ENCODE measurements at places on chromosomes 13 and 19.
A peak's percentile ranks its signal among the peaks of the same experiment; 100 is the strongest.

GRCh38 chr13:53683608-53684007, 655.0 kb downstream of the OLFM4 start:
- peak; percentile 0 for DNase-seq

GRCh38 chr13:97113231-97114001, 108.7 kb upstream of the MBNL2 start:
- DNase-seq, result no peak

- DNase-seq, result no peak
Observed at GRCh38 chr13:101915755-101916107, 463.3 kb downstream of the ITGBL1 start.

GRCh38 chr13:33682020-33682564, 135.9 kb upstream of the RFC3 start:
- DNase-seq, result no peak

DNA sequence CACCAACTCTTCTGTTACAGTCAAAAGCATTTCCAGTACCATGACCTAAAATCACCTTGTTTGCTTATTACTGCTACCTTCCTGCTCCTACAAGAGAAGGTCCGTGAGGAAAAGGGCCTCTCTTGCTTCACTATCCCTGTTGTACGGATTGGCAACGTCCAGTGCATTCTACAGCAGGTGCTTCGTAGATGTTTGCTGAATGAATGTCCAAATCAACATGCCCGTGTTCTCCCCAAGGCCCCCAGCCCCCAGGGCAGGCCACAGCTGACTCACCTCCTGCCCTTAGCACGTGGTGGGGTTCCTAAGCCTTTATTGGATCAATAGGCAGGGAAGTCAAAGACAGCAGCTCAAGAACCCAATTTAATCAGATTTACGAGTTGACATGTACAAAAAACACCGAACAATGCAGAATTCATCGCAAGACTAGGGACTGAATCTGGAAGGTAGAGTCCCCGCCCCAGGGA, 5.5 kb upstream of the NAPA start:
- no peak for DNase-seq

DNA sequence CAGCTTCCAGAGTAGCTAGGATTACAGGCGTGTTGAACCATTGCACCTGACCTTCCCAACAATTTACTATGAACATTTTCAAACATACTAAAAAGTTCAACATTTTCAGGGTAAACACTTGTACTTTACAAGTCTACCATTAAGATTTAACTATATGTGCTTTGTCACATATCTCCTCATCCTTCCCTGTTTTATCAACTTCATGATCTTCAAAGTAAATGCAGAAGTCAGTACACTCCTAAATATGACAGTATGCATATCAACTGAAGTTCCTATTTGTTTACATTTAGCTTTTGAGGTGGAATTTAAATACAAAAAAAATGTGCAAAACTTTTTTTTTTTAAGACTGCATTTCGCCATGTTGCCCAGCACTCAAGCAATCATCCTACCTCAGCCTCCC, 18.5 kb downstream of the LNX2 start:
- DNase-seq, result no peak

DNA sequence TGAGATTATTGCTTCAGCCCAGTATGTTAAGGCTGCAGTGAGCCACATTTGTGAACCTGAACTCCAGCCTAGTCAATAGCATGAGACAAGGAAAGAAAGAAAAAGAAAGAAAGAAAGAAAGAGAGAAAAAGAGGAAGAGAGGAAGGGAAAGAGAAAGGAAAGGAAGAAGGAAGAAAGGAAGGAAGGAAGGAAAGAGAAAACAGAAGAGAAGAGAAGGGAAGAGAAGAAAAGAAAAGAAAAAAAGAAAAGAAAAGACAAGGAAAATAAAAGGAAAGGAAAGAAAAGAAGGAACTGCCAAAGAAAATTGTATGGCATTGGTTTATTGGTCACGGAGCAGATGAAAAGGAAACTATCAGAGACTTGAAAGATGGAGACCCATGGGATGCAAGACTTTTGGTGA, 1158.8 kb downstream of the OLFM4 start:
- DNase-seq, result no peak

DNA sequence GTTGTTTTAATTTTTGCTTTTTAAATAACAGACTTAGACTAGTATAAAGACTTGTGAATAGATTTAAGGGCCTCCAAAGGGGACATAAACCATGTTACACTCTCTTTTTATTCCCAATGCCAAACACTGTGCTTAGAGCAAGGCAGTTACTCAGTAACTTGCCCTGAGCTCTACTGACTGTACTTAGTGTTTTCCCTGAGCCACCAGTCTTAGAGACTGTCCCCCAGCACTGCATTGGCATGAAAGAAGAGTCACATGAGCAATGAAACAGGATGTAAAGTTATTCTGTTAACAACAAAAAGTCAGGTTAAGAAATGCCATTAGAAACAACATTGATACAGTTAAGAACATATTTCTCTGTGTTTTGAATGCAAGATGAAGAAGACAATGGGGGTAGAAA, 187.9 kb downstream of the TBC1D4 start:
- DNase-seq, result no peak

DNA sequence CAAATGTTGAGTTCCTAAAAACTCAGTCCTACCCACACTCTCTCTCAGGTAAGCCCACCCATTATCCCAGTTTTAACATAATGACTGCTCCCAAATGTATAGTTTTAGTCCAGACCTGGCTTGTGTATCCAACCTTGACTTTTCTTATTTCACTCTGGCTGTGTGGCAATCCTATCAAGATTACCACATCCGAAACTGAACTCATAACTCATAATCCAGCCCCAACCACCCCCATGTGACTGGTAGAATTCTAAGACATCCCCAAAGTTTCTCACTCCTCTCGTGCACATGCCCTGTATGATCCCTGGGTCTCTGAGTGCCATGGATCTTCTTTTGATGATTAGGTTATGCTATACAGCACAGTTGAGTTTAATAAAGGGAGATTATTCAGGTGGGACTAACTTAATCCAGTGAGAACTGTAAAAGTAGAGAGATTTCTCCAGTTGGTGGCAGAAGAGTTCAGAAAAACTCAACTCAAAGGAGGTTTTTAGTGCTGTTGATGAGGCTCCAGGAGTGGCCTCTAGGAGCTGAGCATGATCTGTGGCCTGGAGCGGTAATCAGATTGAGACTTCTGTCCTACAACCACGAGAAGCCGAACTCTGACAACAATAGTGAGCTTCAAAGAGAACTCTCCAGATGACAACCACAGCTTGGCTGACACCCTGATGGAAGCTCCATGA, 413.4 kb downstream of the ZNF536 start:
- DNase-seq, result no peak

DNA sequence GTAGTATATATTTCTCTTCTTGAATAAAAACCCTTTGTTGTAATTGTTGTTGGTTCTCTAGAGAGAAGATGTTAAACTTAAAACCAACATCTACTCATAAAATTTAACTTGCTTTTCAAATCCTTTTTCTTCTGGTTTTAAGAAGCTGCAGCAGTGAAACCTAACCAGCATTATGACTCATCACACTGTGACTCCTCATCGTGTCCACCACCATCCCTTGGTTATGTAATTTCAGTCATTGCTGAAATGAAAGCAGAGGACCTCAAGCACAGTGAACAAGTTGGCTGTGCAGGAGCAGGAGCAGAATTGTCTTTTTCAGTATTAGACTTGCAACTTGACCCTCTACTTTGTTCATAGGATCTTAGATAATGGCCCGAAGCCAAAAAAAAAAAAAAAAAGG, 64.9 kb upstream of the HTR2A start:
- DNase-seq, result peak; percentile 83

DNA sequence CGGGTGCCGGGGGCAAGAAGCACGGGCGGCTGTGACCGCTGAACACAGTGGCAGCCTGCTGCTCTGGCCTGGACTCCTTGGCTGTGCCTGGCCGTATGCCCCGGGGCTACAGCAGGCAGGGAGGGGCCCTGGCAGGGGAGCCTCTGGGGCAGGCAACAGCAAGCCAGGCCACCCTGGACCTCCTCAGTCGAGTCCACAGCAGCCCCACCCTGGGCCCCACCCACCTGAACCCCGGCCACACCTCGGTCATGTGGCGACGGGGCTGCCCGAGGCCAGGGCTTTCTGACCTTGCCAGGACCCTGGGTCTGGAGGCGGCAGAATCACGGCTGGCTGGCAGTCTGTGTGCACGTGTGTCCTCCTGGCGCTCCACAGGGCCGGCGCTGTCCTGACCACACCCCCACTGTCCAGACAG, 8.7 kb downstream of the CILP2 start:
- DNase-seq, result no peak

- no peak for DNase-seq
Observed at GRCh38 chr19:6458695-6459261, 814 bp downstream of the SLC25A23 start.

DNA sequence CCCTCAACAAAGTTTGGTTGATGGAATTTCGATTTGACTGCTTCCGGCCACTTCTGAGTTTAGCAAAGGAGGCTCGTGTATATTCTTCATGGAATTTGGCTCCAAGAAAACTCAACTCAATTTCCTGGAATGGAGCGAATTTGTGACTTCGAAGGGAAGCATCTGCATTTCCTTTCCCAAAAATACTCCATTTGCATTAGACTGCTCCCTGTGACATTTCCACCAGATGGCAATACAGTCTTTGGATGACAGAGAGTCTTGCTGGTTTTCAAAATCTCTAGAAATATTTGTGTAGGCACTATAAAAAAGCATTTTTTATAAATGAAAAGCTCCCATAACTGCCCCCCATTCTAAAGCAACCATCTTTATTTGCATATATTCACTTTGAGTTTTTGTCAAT, 4.1 kb downstream of the C1QTNF9 start:
- peak; percentile 24 for DNase-seq

GRCh38 chr19:9061879-9062278, 25.0 kb upstream of the OR1M1 start:
- peak; percentile 44 for DNase-seq

- peak; percentile 93 for DNase-seq
Observed at GRCh38 chr19:6530386-6531162, at the start of gene TNFSF9. Gene TNFSF9, plus strand, starts transcription at chr19:6531026. Its CDS starts 11 bp downstream, at chr19:6531037.

GRCh38 chr13:39461685-39462266, 141.2 kb downstream of the LHFPL6 start:
- DNase-seq, result no peak

- peak; percentile 69 for DNase-seq
Observed at GRCh38 chr13:73189362-73189761, 130.6 kb downstream of the KLF5 start.

- no peak for DNase-seq
Observed at GRCh38 chr13:50140153-50140552, 124.9 kb downstream of the KCNRG start.

- no peak for DNase-seq
Observed at GRCh38 chr19:17240826-17241399, 4.8 kb downstream of the NR2F6 start.

DNA sequence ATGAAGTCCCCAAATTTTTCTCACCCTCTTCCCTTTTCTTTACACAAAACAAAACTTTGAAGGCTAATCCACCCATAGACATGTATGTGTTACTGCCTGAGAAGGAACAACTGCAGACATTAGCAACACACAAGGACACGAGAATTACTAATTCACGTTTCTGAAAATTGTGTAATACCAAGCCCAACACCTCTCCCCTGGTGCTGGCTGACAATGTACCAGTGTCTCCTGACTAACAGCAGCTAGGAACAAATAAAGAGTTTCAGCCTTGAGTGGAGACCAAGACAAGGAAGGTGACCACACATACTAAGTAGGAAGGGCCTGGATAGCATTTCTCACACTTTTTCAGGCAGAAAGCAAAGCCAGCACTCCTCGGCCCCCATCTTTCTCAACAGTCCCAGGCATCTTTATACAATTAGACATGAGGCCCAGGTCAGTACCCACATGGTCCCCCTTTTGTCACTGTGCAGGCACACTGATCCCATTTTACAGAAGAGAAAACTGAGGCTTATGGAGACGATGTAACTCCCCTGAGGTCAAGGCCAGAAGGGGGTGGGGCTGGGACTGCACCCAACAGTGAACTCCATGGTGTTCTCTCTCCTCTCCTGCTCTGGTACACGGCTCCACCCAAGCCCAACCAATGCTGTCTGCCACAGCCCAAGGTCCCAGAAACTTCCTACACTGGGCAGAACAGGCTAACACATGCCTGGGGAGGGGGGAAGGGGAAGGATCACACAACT, 8.7 kb downstream of the BRD4 start:
- DNase-seq, result peak; percentile 81

- DNase-seq, result no peak
Observed at GRCh38 chr13:105598529-105598928, 936.9 kb downstream of the EFNB2 start.

DNA sequence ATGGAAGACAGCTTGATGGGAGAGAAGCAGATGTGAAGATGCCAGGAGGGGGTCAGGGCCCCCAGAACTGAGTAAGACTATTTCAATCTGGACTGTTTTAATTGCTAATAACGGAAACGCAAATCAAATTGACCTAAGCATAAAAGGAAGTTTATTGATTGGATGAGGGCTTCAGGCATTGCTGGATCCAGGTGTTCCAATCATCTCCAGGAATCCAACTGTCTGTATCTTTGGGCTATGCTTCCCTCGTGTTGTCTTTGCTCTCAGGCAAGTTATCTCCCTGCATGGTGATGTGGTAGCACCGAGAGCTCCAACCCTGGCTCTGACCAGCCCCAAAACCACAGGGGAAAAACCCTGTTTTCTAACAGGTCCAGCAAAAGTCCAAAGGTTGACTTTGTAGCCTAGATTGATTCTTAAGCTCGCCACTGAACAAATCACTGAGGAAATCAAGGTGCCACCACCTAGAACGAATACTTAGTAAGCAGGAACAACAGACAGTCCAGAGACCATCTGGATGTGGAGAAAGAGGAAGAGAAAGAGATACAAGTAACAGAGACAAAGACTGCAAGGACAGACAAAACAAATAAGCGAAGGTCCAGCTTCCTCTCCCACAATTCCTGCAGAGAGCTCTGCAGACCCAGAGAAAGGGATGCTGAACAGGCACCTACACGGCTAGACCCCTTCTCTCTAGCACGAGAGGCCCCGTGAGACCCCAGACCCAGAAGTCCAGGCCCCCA, 1.2 kb upstream of the C19orf81 start:
- DNase-seq, result no peak

DNA sequence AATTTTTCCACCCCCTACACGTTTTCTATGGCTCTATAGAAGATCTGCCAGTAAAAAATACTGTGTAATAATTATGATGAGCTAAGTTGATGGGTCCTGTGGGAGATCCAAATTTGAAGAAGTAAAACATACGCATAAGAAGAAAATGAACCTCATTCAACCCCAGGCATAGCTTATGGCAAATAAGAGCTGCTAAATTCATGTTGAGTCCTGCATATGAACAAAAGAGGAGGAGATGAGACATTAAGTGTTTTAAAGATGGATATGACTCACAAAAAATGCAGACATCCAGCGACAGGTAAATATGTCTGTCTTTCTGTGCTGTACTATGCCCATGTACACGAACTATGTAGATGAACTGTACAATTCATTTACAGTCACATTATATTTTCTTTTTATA, 101.9 kb downstream of the LIG4 start:
- DNase-seq, result peak; percentile 1

GRCh38 chr13:33547035-33547434, 261.5 kb upstream of the STARD13 start:
- peak; percentile 14 for DNase-seq

DNA sequence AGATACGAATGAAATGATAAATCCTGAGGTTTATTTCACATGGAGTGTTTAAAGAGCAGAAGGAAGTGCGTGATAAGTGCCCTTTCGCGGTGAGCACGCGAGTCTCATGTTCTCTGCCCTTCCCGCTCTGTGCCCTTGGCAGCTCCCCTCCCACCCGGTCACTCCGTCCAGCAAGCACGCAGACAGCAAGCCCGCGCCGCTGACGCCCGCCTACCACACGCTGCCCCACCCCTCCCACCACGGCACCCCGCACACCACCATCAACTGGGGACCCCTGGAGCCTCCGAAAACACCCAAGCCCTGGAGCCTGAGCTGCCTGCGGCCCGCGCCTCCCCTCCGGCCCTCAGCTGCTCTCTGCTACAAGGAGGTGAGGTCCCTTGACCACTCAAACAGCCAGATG, 37.4 kb upstream of the TEX29 start:
- no peak for DNase-seq

- no peak for DNase-seq
Observed at GRCh38 chr19:28367146-28367545, 845.8 kb downstream of the UQCRFS1 start.

All from MCF 10A (cell line).